ENCODE measurements at places on chromosomes 12 and 14. TPM values are rescaled to one million over a fixed set of nuclear protein-coding genes. Genes with fewer than 3 reads are reported as not detected.

DNA sequence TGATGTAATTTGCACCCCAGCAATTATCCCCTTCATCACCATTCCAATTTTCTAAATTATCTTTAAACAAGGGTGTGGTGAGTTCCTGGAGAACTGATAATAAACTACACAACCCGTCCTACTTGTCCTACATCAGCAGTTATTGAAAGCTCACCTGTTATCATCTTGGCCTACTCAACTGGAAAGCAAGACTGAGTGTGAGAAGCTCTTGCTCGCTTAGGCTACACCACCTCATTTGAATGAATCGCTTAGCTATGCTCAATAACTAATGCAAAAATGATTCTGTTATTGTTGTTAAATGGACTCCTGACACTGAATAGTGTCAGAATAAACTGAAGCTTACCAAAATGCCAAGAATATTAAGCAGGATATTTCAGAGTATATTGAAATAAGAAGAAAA lies 115.4 kb upstream of the BTG1 start:
- H3K27ac ChIP-seq: no peak overlapping the region
- no peak overlapping the region for H3K4me3 ChIP-seq
- H3K27me3 ChIP-seq: no peaks in the 10 kb centered on the region
- H3K36me3 ChIP-seq: no peaks in the 10 kb centered on the region
- H3K4me1 ChIP-seq: 0 out of 2 replicates have a peak, but pooled peaks cover 3% of the 10 kb centered on the region
- DNase-seq: no peak

DNA sequence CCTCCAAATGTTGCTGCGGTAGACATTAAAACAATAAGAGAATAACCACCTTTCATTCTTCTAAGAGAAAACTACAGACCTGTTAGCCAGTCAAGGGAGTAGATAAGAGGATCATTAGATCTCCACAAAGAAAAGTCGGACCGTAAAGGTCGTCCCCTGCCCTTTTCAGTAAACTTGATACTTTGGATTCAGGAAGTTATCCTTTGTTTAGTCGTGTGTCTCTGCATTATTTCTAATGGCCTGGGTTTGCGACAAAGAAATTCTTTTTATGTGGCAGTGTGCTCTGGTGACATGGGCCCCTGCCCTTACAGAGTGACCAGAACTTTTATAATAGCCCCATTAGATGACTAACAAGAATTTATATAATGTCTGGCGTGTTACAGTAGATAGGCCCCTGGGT lies 44.6 kb upstream of the EVL start:
- H3K4me1 ChIP-seq: peaks cover 36% of the 10 kb centered on the region
- no peak overlapping the region for H3K27ac ChIP-seq
- no peak overlapping the region for H3K4me3 ChIP-seq

- H3K27me3 ChIP-seq: no peaks in the 10 kb centered on the region
- peak overlapping the region; percentile 71 for H3K4me3 ChIP-seq
- DNase-seq: peak; percentile 95
- peaks cover 40% of the 10 kb centered on the region for H3K36me3 ChIP-seq
- peak overlapping the region; percentile 98 for H3K27ac ChIP-seq
These were observed 1.4 kb downstream of the ACTN1 start for GRCh38 chr14:68977718-68978171.

RNASE4 gene
- total RNA-seq: 8.1 TPM

DNA sequence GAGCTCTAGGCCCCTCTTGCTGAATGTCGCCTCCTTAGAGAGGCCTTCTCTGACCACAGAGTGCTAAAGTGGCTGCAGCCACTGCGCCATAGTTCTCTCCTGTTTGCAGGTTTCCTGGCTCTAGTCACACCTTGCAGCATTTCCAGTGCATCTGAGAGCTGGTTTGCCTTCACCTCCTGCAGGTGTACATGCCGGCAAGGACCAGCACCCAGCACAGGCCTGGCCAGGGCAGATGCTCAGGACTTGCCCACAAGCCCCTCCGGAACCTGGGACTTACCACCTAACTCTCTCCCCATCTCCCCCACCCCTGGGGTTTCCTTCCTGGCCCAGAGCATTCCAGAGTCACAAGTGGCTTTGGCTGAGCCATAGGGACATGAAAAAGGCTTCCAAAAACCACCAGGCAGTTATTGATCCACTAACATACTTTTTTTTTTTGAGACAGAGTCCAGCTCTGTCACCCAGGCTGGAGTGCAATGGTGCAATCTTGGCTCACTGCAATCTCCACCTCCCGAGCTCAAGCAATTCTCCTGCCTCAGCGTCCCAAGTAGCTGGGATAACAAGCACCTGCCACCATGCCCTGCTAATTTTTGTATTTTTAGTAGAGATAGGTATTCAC lies 9.1 kb downstream of the ITPK1 start:
- H3K27ac ChIP-seq: no peak overlapping the region
- H3K27me3 ChIP-seq: no peaks in the 10 kb centered on the region
- peaks cover 4% of the 10 kb centered on the region for H3K4me1 ChIP-seq
- DNase-seq: no peak

GRCh38 chr14:92510972-92511371 lies 2.6 kb upstream of the RIN3 start:
- H3K36me3 ChIP-seq: no peaks in the 10 kb centered on the region
- no peak overlapping the region for H3K4me3 ChIP-seq
- H3K4me1 ChIP-seq: peaks cover 13% of the 10 kb centered on the region
- DNase-seq: no peak

AICDA gene
- total RNA-seq: not detected

DNA sequence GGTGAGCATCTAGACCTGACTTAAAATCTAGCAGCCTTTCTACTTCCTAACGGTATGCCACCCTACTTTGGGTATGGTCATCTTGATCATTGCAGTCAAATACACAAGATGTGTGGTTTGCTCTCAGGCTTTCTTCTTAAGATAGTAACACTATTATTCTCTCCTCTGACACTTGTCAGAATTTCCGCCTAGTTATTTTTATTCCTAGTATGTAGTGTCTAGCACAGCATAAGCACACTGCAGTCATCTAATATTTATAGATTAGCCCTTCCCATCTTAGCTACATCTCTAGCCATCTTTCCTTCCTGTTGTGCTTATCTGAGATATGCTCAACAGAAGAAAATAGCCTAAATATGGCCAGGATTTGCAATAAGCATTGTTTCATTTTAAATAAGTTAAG lies 180.1 kb downstream of the C12orf50 start:
- H3K36me3 ChIP-seq: no peaks in the 10 kb centered on the region

DNA sequence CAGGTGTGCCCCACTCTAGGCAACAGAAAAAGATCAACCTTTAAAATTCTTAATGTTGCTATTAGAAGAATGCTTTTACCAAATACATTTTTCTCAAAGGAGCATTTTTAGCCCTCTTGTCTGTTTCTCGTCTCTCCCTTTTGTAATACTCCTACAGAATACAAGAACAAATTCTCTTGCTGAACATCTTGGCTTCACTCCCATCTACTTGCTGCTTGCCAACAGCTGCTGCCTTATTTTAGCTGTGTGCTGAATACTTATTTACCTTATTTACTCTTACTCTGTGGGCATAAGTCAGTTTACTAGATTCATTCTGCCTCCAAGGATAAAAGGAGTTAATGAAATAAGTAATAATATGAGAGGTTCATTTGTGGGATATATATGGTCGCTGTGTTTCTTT lies 70.8 kb downstream of the POLR3B start:
- H3K4me1 ChIP-seq: no peaks in the 10 kb centered on the region
- H3K27me3 ChIP-seq: no peaks in the 10 kb centered on the region
- no peak overlapping the region for H3K27ac ChIP-seq
- peaks cover 5% of the 10 kb centered on the region for H3K36me3 ChIP-seq
- H3K4me3 ChIP-seq: no peak overlapping the region

ZNF705A gene
- not detected for total RNA-seq

DNA sequence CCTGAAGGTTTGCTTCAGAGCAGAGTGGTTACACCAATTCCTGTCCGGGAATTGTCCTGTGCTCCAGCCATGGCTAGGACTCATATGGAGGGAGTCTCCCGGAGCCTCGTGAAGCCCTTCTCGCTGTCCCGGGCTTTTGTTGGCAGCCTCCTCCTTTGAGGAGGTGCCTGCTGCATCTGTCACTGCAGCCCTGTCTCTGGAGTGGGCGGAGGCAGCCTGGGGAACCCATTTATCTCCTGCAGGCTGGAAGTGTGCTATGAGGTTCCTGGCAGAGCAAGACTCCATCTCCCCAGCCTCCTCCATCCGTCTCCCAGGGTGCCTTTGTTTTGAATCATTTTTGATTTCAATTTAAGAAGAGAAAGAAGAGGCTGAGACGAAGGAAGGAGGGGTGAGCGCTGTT lies 355.3 kb downstream of the GLT1D1 start:
- no peak overlapping the region for H3K4me3 ChIP-seq
- no peak overlapping the region for H3K27ac ChIP-seq
- DNase-seq: no peak
- H3K27me3 ChIP-seq: no peaks in the 10 kb centered on the region
- H3K36me3 ChIP-seq: no peaks in the 10 kb centered on the region
- H3K4me1 ChIP-seq: no peaks in the 10 kb centered on the region

ZDHHC22 gene
- not detected for total RNA-seq

RBMS2 gene
- 38.0 TPM for total RNA-seq

- DNase-seq: no peak
- peak overlapping the region; percentile 27 for H3K4me3 ChIP-seq
- peak overlapping the region; percentile 3 for H3K27ac ChIP-seq
- H3K36me3 ChIP-seq: no peaks in the 10 kb centered on the region
- peaks cover 7% of the 10 kb centered on the region for H3K4me1 ChIP-seq
- peaks cover 23% of the 10 kb centered on the region for H3K27me3 ChIP-seq
These were observed 84.3 kb downstream of the TNFAIP2 start for GRCh38 chr14:103207388-103208072.

- peak; percentile 55 for DNase-seq
- no peak overlapping the region for H3K27ac ChIP-seq
- H3K4me1 ChIP-seq: peaks cover 26% of the 10 kb centered on the region
These were observed 60.6 kb downstream of the SLC25A47 start for GRCh38 chr14:100383727-100384158.

DNA sequence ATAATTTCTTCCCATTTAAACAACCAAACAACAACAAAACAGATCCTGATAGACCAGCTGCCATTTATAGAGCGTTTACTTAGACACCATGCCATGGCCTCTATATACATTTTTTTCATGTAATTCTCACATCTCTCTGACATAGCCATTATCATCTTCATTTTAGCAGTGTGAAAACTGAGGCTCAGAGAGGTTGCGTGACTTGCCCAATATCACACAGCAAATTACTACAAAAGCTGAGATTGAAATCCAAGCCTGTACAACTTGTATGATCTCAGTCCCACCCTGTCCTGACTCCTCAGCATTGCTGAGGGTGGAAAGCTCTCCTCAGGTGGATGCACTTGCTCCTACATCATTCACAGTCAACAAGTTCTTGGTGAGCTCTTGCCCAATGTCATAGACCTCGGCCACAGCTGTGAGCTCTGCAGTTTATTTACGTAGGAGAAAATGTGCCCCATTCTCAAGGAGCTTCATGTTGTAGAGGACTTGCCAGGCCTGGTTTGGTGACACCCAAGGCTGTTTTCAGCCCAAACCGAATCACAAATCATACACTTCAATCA lies 55.5 kb downstream of the CRACR2A start:
- H3K27ac ChIP-seq: peak overlapping the region; percentile 58
- no peaks in the 10 kb centered on the region for H3K36me3 ChIP-seq
- peaks cover 11% of the 10 kb centered on the region for H3K4me1 ChIP-seq
- H3K4me3 ChIP-seq: no peak overlapping the region

DNA sequence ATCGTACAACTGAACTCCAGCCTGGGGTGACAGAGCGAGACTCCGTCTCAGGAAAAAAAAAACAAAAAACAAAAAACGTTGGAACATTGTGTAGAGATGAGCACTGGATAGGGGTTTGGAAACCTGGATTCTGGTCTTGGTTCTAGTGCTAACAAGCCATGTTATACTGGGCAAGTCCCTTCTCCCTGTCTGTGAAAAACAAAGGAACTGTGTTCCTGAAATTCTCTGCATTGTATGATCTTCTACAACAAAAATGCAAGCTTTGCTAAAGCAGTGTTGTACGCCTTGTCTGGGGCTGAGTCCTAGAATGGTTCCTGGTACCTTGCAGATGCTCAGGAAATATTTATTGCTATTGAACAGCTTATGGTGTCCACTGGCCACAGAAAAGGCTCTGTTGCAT lies 13.4 kb downstream of the GPRC5D start:
- no peaks in the 10 kb centered on the region for H3K27me3 ChIP-seq
- no peak for DNase-seq
- no peak overlapping the region for H3K4me3 ChIP-seq

GRCh38 chr12:51729331-51729730 lies 119.2 kb downstream of the FIGNL2 start:
- peak; percentile 48 for DNase-seq
- H3K27ac ChIP-seq: no peak overlapping the region
- peaks cover 2% of the 10 kb centered on the region for H3K36me3 ChIP-seq
- peaks cover 2% of the 10 kb centered on the region for H3K4me1 ChIP-seq
- no peaks in the 10 kb centered on the region for H3K27me3 ChIP-seq
- no peak overlapping the region for H3K4me3 ChIP-seq

FAM90A1 gene
- total RNA-seq: not detected

DNA sequence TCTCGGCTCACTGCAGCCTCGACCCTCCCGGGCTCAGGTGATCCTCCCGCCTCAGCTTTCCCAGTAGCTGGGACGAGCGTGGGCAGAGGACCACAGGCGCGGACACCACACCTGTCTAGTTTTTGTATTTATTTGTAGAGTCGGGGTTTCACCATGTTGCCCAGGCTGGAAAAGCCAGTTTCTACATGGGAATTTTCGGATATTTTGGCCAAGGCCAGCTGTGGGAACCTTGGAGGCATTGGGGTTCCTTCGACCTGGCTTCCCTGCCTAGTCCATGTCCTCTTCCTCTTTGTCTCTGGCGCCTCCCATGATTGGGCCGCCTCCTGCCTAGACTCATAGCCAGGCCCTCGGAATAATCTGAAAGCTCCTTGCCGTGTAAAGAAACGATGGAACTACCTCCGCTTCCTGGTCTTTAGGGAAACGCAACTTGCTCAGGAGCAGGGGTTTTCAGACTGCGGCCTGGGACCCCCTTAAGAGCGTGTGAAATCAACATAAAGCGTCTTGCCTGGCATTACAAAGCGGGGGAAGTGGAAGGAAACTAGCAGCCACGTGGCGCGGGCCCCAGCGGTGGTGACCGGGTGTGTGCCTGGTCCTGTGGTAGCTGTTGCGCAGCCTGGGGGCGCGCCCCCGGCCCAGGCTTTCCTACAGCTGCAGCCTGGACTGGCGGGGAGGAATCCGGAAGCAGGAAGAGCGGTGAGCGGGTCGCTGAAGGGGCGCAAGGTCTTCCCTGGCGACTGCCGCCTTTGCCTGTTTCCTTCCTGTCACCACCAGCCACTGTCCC lies 1.4 kb upstream of the HSP90AA1 start:
- no peak for DNase-seq
- H3K36me3 ChIP-seq: peaks cover 22% of the 10 kb centered on the region
- peak overlapping the region; percentile 27 for H3K27ac ChIP-seq

DNA sequence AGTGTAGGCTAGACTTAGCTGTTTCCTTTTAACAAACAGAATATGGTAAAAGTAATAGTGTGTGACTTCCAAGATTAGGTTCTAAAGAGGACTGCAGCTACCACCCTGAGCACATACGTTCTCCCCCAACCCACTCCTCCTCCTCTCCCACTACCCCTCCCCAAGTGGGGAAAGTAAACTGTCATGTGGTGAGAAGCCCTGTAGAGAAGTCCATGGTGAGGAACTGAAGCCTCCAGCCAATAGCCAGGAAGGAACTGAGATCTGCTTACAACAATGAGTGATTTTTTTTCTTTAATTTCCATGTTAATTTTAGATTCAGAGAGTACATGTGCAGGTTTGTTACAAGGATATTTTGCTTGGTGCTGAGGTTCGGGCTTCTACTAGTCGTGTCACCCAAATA lies 57.0 kb upstream of the EGLN3 start:
- H3K27me3 ChIP-seq: peaks cover 5% of the 10 kb centered on the region
- no peaks in the 10 kb centered on the region for H3K4me1 ChIP-seq
- H3K27ac ChIP-seq: no peak overlapping the region
- H3K4me3 ChIP-seq: no peak overlapping the region

FOXG1 gene
- total RNA-seq: not detected

- peaks cover 13% of the 10 kb centered on the region for H3K36me3 ChIP-seq
- peaks cover 17% of the 10 kb centered on the region for H3K4me1 ChIP-seq
These were observed 8.9 kb downstream of the DCP1B start for GRCh38 chr12:1995205-1995896.
